ENCODE measurements at places on chromosomes 11 and 22.

- no peak for DNase-seq
Measured at GRCh38 chr22:31628969-31629708, 32.9 kb downstream of the PISD start.

GRCh38 chr11:15867871-15868270 is 488.5 kb downstream of the SOX6 start:
- DNase-seq: no peak

GRCh38 chr22:30398685-30399680 is 2.2 kb downstream of the SEC14L2 start:
- no peak for DNase-seq

GRCh38 chr22:35995772-35996171 is 32.9 kb downstream of the RBFOX2 start:
- peak; percentile 75 for DNase-seq

DNA sequence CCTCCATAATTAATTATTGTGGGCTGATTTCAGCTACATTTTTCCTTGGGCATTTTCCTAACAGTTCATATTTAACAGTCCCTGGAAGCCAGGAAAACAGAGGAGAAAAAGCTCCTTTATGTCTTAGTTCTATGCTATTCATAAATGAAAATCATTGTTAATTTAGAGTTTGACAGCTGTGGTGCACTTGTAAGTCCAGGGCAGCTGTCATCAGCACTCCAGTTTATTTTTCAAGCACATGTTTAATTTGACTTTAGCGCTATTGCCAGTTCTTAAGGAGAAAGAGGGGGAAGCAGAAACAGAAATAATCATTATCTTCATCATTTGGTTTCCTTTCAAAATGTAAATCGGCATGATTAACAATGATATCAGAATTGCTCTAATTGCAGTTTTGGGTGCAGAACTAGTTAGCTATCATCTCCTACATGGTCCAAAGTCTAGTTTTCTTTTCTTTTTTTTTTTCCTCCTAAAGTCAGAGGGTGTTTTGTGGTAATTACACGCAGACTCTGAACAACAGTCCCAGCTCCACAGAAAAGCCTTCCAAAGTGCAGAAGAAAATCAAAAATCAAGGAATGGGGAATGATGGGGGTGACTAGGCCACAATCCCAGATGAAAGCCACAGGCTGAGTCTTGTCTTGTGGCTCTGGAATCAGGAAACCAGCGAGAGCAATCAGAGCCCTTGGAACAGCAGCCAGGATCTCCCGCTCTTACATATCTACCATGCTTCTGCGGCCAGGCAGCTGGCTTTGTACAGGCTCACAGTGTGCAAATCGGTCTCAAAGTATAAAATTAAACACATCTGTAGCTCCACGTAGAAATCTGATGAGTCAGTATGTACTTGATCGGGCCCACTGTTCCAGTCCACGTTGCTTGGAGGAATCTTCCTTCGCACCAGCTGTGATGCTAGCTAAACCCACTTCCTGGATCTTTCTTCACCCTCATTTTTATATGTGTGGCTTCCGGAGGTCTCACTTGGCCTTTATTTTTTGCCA is 91.9 kb downstream of the SPON1 start:
- DNase-seq: no peak

DNA sequence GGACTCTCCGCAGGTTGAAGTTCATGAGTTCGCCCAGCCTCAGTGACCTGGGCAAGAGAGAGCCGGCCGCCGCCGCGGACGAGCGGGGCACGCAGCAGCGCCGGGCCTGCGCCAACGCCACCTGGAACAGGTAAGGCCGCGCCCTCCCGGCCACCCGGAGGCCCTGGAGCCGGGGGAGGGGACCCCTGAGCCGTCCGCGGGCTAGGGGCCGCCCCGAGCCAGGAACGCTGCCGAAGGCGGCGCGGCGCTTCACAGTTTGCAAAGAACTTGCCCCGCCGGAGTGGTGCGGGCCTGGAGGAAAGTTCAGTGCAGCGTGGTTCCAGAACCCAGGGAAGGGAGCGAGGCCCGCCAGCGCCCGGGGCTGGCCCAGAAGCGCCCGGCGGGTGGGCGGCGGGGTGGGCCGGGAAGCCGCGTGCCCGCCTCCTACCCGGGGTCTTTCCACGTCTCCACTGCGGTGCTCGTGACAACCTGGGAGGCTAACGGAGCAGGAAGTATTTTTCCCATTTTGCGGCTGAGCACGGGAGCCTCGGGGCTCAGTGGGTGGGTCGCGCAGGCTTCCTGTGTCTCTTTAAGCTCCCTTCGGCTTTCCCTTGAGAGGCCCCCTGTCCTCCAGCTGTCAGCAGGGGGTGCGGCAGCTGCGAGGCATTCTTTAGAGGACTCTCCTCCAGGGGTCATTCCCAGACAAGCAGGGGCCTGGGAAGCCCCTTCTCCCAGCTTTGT is 635 bp downstream of the PRR5 start:
- DNase-seq: peak; percentile 69

GRCh38 chr22:29030016-29030617 is 31.5 kb downstream of the C22orf31 start:
- peak; percentile 78 for DNase-seq

DNA sequence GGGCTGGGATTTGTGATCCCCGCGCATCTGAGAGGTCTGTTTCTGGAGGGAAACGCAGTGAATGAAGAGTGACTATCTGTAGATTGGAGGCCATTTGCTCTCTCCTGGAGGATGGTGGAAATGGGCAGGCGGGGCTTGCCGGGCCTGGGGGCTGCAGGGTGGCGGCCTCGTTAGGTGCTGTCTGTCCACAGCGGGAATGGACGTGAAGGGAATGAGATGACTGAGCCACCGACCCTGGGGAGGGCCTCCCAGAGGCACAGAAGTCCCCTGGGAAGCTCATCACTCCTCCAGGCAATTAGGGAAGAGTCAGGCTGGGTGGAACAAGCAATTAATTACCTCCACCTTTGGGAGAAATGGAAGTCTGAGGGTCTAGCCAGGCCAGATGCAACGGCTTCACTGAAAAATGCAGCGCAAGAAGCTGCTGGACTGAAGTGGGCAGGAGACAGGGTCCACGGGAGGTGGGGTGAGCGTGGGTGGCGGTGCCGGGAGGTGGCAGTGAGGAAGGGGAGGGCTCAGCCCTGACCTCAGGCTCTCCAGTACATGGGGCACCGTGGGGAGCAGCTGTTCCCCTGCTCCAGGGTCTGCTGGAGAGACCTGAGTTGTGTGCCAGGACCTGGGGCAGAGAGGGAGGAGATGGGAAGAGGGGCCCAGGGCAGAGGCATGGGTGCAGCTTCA is 524.5 kb downstream of the BRD1 start:
- DNase-seq: peak; percentile 37

- DNase-seq: peak; percentile 90
Measured at GRCh38 chr11:118435290-118435892, 901 bp upstream of the KMT2A start.

DNA sequence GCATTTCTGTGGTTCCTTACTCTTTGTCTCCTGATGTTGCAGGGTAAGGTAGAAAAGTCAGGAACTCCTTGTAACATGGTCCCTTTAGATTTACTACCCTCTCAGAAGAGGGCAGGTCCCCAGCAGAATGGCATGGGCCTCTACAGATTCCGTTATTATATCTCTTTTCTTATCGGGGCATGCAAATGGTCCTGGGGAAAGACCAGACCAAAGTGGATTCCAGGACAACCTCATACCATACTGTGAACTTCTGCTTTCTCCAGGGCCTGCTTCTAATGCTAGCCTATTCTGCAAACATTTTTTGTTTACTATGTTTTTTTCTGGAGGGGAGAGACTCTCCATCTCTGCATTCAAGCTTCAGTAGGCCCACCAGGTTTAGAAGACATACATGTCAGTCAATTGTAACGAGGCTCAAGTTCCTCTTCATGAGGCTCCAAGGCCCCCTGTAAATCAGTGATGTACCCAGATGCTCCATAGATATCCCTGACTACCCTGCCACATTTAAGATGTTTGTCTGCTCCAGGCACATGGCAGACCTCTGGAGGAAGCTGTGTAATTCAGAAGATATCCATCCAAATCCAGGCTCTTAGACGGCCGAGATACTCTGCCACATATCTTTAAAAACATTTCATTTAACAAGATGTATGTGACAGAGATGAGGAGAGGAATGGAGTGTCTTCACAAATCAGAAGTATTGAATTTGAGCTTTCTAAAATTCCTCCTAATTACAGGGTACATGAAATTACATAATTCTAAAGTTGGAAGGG is 8.5 kb upstream of the ME3 start:
- DNase-seq: no peak

DNA sequence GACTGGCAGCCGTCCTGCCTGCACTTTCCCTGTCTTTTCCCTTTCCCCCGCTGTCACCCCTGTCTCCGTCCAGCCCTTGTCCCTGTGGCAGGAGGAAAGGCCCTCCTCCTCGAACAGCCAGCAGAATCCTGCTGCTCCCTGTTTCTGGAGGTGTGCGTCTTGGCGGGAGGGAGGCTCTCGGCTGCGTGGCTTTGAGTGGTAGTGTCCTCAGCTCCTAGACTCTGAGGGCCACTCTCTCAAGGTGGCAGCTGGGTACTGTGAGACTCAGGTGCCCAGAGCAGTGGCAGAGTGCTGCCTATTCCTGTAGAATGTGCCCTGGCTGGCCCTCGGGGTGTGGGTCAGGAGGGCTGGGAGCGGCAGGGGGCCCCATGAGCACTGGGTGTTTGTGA is 9.1 kb upstream of the RANBP1 start:
- DNase-seq: no peak

DNA sequence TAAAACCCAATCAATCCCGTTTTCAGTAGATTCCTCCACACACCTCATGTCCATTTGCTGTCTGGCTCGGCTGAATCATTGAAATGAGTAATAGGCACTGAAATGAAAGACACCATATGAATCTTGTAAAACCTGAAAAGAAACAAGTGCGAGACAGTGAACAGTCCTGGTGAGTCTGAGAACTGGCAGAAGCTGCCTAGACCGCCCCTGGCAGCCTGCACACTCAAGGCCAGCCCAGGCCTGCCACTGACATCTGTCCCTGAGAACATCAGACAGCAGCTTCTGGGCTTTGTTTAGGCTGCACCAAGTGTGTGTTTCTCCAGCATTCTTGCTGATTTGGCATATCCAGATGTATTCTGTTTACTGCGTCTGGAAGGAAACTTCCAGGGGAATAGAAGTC is 44.8 kb downstream of the ENDOD1 start:
- DNase-seq: peak; percentile 84

DNA sequence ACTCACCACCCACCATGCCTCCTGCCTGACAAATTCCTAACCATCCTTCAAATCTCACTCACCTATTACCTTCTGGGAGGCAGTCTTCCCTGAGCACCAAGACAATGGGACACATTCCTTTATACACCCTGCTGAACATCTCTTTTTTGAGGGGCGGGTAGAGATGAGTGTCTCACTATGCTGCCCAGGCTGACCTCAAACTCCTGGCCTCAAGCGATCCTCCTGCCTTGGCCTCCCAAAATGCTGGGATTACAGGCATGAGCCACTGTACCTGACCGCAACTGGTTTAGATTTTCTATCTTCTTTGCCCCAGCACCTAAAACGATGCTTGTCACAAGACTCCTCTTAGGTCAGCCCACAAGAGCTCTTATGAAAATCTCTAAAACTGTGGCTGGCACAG is 7.1 kb downstream of the TIMM10 start:
- DNase-seq: no peak

- no peak for DNase-seq
Measured at GRCh38 chr11:95599959-95600586, 189.5 kb downstream of the FAM76B start.

GRCh38 chr11:30568931-30569330 is 17.2 kb downstream of the MPPED2 start:
- no peak for DNase-seq

DNA sequence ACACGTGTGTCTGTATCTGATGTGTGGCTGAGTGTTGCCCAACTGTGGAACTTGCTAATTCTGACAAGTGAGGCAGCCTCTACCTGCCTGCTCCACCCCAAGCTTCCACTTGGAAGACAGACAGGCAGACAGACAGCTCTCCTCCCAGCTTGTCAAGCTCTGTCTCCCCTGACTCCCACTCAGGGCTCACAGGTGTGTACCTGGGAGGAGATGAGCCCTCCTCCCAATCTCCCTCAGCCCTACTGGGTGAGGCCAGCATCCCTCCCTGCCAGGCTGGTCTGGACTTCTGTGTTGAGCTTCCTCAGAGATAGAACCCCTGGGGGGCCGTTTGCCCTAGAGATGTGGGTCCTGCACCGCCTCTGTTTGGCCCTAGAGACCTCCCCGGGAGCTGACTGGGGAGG is 1.0 kb upstream of the CHRM1 start:
- DNase-seq: peak; percentile 54

- DNase-seq: no peak
Measured at GRCh38 chr11:6225896-6226295, 8.5 kb downstream of the FHIP1B start.

GRCh38 chr11:62669420-62670161 is 1.9 kb upstream of the UQCC3 start:
- DNase-seq: no peak

DNA sequence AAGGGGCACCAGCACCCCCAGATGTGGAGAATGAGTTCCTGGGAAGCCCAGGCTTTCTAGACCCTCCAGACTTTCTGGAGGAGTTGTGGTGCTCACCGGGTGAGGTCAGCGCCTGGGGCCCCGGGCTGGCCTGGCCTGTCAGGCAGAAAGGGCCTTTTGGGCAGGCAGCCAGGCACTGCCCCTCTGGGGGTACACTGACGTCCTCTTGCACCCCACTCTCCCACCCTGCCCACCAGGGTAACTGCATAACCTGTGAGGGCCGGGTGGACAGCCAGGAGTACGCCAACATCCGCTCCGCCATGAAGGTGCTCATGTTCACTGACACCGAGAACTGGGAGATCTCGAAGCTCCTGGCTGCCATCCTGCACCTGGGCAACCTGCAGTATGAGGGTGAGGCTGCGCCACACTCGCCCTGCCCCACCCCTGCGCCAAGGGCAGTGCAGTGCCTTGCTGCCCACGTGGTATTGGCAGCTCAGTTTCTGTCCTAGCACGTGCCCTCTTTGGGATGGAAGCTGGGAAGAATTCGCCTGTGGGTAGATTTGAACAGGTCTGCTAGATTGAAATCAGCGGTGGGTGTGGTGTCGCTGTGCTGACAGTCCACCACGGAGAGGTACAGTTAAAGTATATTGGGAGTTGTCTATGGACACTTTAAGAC is 30.1 kb downstream of the MYO7A start:
- DNase-seq: no peak
